Fibroblast of skin of back (primary cell): ENCODE measurements at places on chromosomes 7 and 10.

GRCh38 chr7:7706101-7706511 is 12.3 kb downstream of the RPA3 start:
- no peak for DNase-seq

DNA sequence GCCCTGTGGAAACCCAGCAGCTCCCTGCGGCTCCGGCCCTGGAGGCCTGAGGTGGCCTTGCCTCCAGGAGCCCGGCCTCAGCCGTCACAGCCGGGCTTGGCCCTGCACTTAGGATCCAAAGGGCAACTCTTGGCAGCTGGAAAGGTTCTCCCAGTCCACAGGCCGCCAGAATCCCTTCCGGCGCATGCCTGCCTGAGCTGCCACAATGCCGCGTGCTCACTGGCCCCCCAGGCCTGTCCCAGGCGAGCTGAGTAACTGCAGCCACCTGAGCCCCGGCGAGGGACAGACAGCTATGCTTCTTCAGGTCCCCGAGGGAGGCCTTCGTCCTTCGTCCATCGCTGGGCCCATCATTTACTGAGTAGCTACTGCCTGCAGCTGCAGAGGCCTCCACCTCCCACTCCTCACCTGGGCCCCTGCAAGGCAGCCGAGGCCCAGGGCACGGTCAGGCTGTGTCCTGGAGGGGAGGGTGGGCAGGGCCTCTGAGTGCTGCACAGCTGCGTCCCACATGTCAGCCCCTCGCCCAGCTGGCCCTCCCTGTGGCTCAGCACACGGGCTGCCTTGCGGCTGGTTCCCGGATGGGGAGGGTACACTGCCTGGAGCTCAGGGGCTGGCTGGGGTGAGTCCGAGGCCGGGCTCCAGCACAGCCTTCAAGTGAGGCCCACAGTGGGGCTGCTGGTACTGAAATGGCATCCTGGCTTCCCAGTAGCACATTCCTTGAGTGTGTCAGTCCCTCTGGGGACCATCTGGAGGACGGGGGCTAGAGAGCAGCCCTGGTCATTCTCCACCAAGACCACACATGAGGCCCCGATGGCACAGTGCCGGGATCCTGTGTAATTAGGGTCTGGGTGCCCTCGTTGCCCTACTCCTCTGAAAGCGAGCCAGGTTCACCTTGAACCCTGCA is 172.5 kb downstream of the ELFN1 start:
- DNase-seq: peak; percentile 75

DNA sequence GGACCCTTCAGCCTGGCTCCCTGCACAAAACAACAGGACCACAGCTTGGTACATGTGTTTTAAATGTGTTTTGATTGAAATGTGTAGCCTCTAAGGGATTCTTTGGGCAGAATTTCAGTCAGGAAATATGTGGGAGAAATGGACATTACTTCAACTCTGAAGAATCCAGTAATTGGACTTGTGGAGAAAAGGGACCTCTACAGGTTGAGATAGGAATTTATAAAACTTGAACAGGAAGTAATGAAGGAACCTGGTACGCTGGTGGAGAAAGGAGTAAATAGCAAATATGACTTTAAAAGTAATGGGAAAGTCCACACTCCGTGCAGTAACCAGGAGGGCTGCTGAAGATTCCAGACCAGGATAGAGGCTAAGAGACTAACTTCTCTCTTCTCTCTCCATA is 220.5 kb downstream of the LHFPL3 start:
- no peak for DNase-seq

- DNase-seq: peak; percentile 24
Measured at GRCh38 chr7:104795616-104796398, 218.2 kb upstream of the KMT2E start.

DNA sequence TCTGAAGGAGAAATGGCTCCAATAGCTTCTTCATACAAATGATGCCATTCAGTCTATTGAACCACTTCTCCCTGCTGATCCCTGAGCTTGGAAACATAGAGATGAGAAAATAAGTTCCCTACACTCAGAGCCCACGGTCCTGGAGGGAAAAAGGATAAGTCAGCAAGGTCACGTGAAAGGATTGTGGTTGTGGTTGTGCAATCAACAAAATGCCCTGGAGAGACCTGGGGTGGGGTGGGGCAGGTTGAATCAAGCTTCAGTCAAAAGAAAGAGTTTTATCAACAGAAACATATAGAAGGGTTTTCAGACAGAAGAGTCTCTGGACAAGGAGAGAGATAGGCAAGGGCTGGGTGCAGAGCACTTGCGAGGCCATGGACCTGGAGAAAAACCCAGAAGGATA is 30.1 kb downstream of the C10orf90 start:
- no peak for DNase-seq

- DNase-seq: no peak
Measured at GRCh38 chr10:110317866-110318850, 13.4 kb upstream of the SMNDC1 start.

GRCh38 chr10:94217411-94217810 is 145.3 kb downstream of the NOC3L start:
- peak; percentile 40 for DNase-seq

GRCh38 chr10:116470071-116470470 is 42.4 kb downstream of the PNLIPRP3 start:
- peak; percentile 5 for DNase-seq

GRCh38 chr7:138091032-138091431 is 14.8 kb downstream of the AKR1D1 start:
- DNase-seq: no peak

DNA sequence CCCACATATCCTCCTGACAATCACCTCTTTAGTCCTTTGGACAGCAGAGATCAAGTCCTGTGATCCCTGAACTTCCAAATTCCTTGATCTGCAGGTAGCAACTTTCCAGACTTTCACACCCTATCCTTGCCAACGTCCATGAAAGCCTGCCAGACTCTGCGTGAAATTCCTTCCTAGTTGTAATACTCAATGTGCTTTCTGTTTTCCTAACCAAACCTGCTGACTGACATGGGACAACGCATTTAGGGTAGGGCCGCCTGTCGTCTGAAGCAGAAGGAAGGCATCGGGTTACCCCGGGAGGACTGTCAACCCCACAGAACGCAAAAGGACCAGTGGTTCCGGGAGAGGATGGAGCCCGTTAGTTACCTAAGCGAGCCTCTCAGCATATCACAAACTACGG is 23.9 kb downstream of the ITGA8 start:
- no peak for DNase-seq

- DNase-seq: no peak
Measured at GRCh38 chr7:16069998-16070397, 351.3 kb downstream of the CRPPA start.

GRCh38 chr7:81682873-81683272 is 87.0 kb downstream of the HGF start:
- no peak for DNase-seq
